ENCODE measurements at places on chromosomes 16 and 17. TPM values are rescaled to one million over a fixed set of nuclear protein-coding genes. Genes with fewer than 3 reads are reported as not detected.

DNA sequence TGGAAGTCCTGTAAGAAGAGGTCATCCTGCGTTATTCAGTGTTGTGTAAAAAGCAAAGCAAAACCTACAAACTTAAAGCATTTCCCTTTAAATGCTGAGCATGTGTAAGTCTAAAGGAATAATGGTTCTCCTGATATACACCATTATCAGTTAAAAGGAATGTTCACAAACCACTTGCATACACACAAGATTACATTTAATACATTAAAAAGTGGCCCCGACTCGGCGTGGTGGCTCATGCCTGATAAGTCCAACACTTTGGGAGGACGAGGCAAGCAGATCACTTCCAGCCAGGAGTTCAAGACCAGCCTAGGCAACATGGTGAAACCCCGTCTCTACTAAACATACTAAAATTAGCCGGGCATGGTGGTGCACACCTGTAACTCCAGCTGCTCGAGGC lies 30.5 kb downstream of the CPPED1 start:
- no peak for DNase-seq

DNA sequence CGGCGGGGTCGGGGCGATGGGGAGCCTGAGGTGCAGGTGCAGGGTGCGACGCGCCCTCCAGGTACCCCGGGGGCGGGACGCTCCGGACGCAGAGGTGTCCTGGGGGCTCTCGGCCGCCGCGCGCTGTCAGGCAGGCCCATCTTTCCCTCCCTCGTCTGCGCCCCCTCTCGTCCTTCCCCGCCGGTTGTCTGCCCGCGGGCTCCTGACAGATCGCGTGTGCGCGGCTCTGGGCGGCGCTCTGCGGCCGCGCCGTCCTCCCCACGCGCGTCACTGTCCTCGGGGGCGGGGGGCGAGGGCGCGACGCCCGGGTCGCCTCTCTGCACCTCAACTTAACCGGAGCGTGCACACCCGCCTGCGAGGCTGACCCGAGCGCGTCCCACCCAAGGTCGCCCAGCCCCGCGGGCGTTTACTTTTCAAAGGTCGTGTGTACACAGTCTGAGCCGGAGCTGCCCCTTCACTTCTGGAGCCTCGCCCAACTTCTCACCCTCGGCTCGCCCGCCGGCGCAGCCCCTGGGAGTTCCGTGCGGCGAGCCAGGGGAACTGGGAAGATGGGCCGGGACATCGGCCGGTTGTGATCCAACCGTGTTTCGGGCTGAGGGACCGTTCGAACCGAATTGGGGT lies 512 bp downstream of the AKAP1 start:
- DNase-seq, result peak; percentile 56

GRCh38 chr16:50152807-50153595 lies at the start of gene TENT4B:
Gene TENT4B (plus strand): TSS chr16:50153306. CDS start chr16:50153622, 316 bp downstream.
- peak; percentile 92 for DNase-seq

- no peak for DNase-seq
Observed at GRCh38 chr17:74892013-74892841, 1.2 kb downstream of the FADS6 start.

DNA sequence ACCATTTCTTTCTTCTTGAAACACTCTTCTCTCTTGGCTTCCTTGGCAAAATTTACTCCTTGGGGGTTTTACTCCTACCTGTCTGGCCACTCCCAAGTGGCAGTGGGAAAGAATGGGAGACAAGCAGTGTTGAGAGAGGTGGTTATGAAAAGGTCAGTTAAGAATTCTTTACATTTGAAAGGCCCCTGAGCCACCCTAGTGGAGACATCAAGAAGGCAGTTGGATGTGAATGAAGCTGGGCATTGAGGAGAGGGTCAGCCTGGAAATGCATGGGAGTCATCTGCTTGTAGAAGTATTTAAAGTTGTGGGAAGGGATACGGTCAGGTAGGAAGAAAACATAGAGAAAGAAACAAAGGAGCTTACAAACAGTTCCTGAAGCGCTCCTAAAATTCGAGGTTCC lies 42.3 kb upstream of the CCNF start:
- no peak for DNase-seq

DNA sequence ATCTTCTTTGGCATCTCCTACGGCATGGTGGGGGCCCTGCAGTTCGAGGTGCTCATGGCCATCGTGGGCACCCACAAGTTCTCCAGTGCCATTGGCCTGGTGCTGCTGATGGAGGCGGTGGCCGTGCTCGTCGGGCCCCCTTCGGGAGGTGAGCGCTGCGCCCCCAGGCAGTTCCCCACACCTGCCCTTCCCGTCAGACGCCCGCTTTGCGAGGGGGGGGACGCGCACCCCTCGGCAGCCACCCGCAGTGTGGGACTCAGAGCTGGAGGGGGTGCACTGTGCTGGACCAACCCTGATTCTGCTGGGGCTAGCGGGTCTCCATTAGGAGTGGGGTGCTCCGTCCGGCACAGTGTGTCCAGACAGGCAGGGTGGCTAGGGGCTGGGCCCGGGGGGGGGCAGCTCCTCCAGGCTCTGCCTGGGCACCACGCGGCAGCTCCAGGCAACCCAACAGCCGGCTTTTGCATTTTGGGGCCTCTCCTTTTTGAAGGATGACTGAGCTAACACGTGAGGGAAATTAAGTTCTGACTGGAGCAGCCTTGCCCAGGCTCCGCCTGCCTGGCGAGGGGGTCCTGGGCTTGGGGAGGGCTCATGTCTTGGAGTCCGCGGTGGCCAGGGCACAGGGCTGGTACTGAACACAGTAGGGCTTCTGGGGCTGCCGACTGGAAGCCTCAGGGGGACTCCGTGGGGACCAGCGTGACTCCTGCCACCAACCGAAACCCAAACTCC lies 9.1 kb downstream of the SLC16A3 start:
- DNase-seq, result no peak

- no peak for DNase-seq
Observed at GRCh38 chr17:74392848-74393247, 25.5 kb downstream of the GPR142 start.

DNA sequence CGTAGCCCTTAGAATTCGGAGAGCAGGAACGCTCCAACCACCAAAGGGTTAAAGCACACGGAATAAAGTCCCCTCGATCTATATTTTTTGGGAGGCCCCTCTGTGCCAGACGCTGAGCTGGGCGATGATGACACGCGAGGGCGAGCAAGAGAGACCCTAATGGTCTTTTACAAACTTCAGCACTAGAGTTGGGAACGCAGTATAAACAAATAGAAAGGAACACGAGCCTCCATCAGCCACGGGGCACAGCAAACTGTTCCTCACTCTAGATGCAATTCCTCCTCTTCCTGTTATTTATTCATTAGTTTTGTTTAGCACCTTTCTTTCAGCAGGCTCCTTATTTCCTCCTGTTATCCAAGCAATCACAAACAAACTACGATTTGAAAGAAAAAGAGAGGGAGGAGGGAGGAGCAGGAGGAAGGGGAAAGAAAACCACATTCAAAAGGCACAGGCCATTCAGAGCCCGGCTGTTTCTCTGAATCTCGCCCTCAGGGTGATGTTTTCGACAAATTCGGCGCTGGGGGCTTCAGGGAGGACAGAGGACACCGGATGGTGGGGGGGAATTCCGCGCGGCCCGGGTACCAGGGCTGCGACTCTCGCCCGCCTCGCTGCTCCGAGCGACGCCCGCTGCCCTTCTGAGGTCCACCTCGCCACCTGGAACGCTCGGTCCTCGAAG lies 1.6 kb downstream of the TOX3 start:
- no peak for DNase-seq

DNA sequence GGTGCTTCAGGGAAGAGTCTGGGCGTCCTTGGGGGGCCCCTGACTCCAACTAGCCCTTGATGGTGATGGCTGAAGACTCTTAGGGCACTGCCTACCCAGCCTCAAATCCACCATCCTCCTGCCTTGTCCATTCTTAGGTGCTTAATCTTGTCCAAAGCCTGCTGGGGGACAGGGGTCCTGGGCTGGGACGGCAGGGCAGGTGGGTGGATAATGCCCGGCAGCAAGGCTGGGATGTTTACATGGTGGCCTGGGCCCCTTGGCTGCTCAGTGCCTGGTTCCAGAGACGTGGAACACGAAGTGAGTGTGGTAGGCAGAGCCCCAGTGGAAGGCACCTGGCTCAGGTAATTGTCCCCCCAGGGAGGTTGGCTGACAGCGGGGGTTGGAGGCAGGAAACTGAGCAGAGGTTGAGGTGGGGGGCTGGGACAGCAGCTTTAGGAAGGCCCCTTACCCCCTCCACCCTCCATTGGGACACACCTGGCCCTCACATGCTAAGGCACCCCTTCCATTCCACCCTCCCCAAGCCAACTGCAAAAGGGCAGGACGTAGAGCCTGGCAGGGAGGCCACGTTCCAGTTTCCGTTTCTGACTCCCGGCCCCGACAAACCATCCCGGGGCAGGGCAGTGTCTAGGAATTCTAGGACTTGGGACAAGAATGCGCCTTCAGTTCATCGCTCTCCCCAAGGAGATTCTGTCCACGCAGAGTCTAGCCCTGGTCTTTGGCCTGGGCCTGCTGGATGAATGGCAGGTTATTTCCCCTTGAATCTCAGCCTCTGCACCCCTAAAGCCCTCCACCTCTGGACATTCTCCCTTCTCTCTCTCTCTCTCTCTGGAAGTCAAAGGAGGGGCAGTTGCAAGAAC lies 1.9 kb downstream of the FOXJ1 start:
- no peak for DNase-seq

- no peak for DNase-seq
Observed at GRCh38 chr16:29664091-29664921, 1.3 kb downstream of the SPN start.

GRCh38 chr17:21345236-21345635 lies 30.9 kb upstream of the KCNJ12 start:
- peak; percentile 37 for DNase-seq

DNA sequence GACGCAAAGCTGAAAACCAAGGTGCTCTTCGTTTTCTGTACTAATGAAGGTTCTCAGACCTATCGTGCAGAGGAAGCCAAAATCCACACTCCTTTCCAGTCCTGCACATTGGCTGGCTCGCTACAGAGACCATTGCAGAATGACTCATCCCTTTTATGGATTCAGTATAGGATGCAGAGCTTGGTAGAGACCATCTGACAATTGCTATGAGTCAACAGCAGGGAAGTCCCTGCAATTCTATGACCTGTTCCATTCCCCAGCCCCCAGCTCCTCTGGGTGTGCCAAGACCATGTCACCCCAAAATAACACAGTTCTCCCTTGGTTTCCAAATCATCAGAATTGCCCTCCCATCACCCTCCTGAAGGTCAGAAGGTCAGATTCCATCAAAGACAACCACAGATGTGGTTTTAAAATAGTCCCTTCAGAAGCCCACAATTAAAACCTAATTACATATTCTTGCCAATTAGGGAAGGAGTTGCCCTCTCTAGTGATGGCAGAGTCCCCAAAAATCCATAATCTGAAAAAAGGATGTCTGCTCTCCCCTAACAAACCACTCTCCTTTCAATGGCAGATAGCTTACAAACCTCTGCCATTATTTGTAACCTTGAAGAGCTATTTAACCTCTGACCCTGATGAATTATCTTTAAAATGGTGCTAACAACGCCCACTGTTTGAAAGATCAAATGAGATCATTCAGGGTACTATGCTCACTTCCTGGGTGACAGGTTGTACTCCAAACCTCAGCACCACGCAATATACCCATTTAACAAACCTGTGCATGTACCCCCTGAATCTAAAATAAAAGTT lies 108.2 kb upstream of the RBBP6 start:
- DNase-seq, result no peak

DNA sequence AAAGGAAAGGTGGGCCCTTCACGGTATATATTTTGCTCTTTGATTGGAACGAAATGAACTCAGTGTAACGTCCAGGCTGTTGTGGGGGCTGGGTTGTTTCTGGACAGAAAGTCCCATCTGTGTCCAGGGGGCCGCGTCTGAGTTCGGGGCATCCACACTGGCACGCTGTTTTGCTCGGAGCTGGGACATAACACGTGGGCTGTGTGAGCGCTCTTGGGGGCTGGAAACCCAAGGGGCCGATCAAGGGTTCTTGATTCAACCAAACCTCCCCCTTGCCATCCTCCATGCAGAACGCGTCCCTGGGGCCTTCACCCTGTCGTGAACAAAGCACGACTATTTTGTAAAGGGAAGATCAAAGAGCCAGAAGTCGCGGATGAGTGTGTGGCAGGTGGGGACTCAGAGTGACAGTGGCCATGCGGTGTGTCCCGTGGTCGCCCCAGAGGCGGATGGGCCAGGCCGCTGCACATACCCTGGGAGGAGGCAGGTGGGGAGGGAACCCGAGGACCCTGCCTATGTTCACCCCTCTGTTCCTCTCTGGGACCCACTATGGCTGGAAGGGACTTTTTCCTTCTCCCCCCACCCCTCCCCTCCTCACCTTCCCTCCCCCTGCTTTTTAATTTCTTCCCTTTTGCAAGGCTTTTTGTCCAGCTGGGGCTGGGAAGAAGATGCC lies 387.2 kb downstream of the SEC14L1 start:
- DNase-seq, result no peak

DNA sequence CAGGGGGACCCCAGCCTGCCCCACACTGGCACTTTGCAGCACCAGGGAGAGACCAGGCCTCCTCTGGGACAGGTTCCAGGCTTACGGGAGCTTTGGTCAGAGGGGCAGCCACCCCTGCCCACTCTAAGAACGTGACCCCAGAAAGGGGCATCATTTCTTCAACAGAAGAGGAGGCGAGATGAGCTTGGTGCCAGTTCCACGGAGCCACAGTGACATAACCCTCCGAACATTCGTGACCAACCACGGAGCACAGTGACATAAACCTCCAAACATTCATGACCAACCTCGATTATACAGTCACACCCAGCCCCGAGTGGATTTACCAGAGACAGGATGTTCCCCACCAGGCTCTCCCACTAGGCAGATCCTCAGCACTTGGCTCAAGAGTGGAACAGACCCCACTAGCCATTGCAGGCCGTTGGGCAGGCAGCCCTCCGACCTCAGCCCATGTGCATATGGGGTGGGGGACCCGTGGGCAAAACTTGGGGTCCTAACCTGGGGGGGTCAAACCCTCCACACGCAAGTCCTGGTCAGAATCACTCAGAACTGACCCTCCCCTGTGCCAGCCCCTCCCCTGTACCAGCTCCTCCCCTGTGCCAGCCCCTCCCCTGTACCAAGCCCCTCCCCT lies 112.9 kb downstream of the METRNL start:
- DNase-seq, result no peak

Gene LGALS9B
- 3.6 TPM for total RNA-seq

Gene GNGT2
- total RNA-seq, result not detected

Gene IL32
- 13.2 TPM for total RNA-seq

Gene CTRB1
- total RNA-seq, result not detected

Gene CFAP97D1
- 1.4 TPM for total RNA-seq

Gene JPH3
- total RNA-seq, result 3.1 TPM

Gene ARHGDIG
- 18.3 TPM for total RNA-seq

Gene GCGR
- total RNA-seq, result 2.9 TPM

Gene GNG13
- not detected for total RNA-seq

Gene CDRT4
- total RNA-seq, result 1.4 TPM

All from umbilical cord (tissue), 2 donors.